ENCODE measurements at places on chromosomes 1 and 21.

DNA sequence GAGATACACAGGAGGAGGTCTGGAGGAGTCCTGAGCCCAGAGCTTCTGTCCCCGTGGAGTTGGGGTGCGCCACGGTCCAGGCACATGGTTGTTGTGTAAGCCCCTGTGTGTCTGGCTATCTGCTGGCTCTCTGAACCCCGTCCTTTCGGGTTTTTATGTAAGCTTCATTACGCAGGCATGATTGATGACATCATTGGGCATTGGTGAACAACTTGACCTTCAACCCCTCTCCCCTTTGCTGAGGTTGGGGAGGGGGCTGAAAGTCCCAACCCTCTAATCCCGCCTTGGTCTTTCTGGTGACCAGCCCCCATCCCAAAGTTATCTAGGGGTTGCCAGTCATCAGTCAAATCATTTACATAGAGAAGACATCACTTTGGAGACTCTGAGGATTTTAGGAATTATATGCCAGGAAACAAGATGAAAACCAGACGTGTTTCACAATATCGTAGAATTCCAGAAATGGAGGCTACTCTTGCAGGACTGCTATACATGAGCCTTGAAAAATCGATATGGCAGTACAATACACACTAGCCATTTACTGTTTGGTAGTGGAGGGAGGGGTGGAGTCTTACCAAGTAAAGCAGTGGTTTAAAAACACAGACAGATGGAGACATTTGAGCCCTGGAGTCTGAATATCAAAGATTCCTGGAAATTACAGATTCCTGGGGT, 69.8 kb upstream of the SCAF4 start:
- DNase-seq, result no peak

- DNase-seq, result no peak
Observed at GRCh38 chr1:92478393-92478792, 8.3 kb downstream of the GFI1 start.

GRCh38 chr1:93844262-93845045, 34.6 kb downstream of the DNTTIP2 start:
- DNase-seq, result no peak

DNA sequence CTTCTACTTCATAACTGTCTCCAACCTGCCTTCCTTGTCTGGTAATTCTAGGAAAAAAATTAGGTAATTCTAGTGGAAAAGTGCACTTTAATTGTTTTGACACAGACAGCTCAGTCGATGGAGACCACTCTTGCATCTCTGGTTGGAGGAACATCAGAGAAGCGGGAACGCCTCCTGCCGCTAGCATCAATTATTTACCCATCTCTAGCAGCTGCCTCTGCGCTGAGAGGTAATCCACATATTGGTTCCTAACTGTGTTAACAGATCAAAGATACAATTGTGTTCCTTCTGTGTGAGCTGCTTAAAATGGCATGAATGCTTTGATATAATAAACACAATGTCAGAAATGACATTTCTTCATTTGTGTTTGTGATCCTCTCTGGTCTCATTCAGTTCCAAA, 33.3 kb downstream of the C2CD2 start:
- no peak for DNase-seq

GRCh38 chr1:62796221-62796620, 12.3 kb downstream of the ATG4C start:
- DNase-seq, result no peak

GRCh38 chr21:42319376-42319775, 4.2 kb upstream of the TFF3 start:
- DNase-seq, result no peak

GRCh38 chr1:211741788-211742187, 66.4 kb upstream of the NEK2 start:
- DNase-seq, result no peak

GRCh38 chr1:48627486-48627885, 149.2 kb downstream of the BEND5 start:
- no peak for DNase-seq

DNA sequence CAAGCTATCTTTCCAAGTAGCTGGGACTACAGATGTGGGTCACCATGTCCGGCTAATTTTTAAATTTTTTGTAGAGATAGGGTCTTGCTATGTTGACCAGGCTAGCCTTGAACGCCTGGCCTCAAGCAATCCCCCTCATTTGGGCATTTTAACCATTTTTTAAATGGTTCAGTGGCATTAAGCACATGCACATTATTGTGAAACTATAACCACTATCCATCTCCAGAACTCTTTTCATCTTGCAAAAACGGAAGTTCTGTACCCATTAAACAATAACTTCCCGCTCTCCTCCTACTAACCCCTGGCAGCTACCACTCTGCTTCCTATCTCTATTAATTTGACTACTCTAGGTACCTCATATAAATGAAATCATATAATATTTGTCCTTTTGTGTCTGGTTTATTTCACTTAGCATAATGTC, 4.8 kb upstream of the IL6R start:
- no peak for DNase-seq
